Spinal cord (tissue), 10 donors: ENCODE measurements at places on chromosomes 7 and 10.

- no peak for DNase-seq
These were observed 738 bp downstream of the ETV1 start for GRCh38 chr7:13988731-13989125.

DNA sequence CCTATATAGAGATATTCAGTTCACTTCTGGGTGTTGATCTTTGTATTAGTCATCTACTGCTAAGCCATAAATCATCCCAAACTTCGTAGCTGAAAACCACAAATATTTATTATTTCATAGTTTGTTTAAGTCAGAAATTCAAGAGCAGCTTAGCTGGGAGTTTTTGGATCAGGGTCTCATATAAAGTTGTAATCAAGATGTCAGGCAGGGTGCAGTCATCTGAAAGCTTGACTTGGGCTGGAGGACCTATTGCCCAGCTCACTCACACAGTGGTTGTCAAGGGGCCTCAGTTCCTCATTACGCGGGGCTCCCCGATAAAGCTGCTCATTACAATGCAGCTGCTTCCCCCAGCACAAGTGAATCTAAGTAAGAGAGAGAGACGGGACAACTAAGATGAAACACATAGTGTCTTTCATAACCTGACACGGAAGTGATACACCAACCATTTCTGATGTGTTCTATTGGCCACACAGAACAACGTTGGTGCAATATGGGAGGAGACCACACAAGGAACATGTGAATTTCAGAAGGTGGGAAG lies 15.7 kb downstream of the PPP1R3C start:
- DNase-seq = no peak

DNA sequence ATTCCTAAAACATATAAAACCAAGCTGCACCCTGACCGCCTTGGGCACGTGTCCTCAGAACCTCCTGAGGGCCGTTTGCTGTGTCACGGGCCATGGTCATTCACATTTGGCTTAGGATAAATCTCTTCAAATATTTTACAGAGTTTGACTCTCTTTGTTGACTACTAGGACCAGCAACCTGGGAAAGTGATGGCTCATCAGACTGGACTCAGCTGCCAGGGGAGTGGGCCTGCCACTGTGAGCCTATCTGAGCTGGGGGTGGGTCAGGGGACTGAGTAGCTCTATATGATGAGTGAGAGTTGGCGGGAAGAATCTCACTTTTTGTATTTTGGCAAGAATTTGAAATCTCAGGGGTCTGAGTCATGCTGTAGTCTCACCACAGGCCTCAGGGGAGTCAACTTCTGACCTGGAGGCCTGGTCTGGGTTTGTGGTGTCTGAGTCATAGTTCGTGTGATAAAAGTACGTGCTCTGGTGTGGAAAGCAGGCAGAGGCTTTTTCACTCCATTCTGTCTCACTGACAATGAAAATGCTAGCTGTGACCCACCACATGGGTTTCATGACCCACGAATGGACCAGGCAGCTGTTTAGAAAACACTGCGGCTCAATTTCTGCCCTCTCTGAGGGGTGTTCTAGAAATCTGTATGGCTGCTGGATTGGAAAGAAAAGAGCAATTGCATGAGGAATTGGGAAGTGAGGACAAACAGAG lies 4.2 kb upstream of the UPP1 start:
- no peak for DNase-seq

GRCh38 chr7:69122953-69123352 lies 475.3 kb upstream of the AUTS2 start:
- peak; percentile 74 for DNase-seq

DNA sequence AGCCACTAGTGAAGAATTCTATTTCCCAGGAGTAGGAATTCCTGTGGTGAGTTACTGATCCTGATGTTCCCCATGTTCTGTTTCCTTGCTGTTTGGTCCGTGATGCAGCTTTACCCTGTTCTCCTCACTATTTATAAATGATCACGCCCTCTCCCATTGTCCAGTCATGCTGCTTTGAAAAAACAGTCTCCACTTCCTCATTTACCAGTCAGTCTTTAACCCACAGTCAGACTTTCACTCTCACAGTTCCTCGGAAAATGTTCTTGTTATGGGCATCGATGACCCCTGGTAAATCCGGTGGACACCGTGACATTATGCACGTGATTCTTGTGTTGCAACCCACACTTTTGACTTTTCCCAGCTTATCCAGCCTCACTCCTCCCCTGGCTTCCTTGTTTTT lies 14.4 kb downstream of the SCIN start:
- no peak for DNase-seq

GRCh38 chr10:59362959-59363381 lies 621 bp upstream of the FAM13C start:
- peak; percentile 94 for DNase-seq

DNA sequence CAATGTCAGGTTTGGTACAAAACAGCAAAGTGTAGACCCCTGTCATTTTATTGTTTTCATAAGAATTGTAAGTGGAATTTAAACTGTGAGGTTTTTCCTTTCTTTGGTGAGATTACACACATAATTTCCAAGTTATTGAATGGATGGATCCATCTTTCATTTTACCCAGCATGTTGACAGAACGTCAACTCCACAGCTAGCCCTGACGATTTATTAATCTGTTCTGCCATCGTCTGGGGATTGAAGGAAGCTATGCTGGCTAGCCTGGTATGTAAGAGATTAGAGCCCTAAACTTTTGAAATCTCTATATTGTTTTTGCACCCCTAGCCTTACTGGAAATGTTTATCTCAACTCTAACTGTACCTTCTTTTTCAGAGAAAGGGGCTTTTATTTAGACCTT lies 8.6 kb downstream of the WNT16 start:
- DNase-seq = peak; percentile 49

GRCh38 chr10:31954410-31955191 lies 26.0 kb upstream of the ARHGAP12 start:
- no peak for DNase-seq
